Right cardiac atrium (tissue), 5 donors: ENCODE measurements at places on chromosomes 3 and 15. TPM values are rescaled to one million over a fixed set of nuclear protein-coding genes. Genes with fewer than 3 reads are reported as not detected.

CORO2B gene
- 11.1 TPM for total RNA-seq

PPP1R14D gene
- total RNA-seq: not detected

SIDT1 gene
- total RNA-seq: 1.1 TPM

RNF7 gene
- total RNA-seq: 91.6 TPM

GOLGA6D gene
- total RNA-seq: not detected

CCDC54 gene
- total RNA-seq: not detected

DNA sequence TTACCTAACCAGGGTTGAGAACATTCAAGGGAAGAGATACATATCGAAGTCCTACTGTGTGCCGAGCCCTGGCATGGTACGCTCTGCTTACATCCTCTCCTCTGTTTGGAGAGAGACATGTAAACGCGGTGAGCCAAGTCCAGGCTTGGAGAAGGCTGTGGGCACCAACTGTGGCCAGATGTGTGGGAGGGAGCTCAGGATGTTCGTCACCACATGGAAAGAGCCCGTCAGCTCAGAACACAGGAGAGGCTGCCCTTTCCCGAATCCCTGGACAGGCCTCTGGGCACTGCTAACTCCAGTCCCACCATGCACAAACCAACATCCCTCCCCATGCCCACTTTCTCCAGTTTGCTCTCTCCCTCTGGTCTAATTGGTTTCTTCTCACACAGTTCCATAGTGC lies 43.0 kb downstream of the MESD start:
- DNase-seq: no peak

- DNase-seq: no peak
Observed at GRCh38 chr3:122992133-122992532, 35.4 kb downstream of the SEMA5B start.

- DNase-seq: peak; percentile 81
Observed at GRCh38 chr15:48963524-48964113, at the start of gene SHC4. SHC4 (minus strand) TSS chr15:48963919; CDS start chr15:48963015, 904 bp downstream.

DNA sequence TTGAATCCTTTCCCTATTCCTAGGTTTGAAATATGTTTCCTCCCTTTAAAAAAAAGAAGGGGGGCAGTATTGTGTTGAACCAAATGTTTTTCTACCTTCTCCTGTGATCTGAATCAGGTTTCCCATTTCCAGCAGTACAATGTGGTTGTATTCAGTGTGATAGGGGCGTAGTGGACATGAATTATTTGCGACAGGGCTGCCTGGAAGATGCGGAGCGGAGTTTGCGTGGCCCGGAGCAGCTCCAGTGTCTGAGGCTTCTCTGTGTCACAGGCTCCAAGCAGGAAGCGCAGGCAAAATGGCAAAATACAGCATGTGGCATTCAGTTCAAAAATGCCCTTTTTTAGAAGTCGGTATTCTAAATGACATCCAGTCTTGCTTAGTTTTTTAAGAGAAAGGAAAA lies 154.4 kb downstream of the PGPEP1L start:
- DNase-seq: peak; percentile 96

GRCh38 chr3:139234491-139234890 lies 109.3 kb upstream of the MRPS22 start:
- DNase-seq: no peak

DNA sequence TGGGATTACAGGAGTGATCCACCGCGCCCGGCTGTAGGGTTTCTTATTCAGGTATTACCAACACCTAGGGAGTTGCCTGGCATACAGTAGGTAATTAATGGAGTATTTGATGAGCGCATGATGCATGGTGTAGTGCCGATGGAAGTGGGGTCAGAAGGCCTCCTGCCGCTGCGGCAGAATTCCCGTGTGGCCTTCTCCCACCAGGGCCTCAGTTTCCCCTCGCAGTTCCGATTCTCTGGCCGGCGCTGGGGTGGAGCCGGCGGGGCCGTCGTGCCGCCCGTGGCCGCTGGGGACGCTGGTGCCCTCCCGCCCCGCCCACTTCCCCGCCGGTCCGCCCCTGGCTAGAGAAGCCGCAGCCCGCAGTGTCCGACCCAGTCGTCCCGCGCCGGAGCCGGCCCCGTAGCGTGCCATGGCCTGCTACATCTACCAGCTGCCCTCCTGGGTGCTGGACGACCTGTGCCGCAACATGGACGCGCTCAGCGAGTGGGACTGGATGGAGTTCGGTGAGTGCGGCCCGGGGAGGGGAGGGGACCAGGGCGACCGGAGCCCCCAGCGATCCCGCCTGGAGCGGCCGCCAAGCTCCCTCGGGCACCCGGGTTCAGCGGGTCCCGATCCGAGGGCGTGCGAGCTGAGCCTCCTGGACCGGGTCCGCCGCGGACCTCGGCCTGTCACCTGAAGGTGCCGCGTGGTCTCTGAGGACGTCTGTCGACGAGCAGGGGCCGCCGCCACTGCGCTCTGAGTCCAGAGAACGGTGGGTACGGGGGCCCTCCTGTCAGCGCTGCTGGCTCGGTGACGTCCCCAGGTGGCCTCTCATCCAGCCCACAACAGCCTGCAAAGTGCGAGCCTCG lies at the start of gene IRAK2:
Gene IRAK2, plus strand, starts transcription at position 374 of the 848 bp plus-strand sequence. Its CDS starts 36 bp downstream, at position 410.
- peak; percentile 91 for DNase-seq

- peak; percentile 32 for DNase-seq
Observed at GRCh38 chr3:13044496-13045240, 28.6 kb downstream of the IQSEC1 start.

GRCh38 chr15:78396186-78396814 lies 41.7 kb upstream of the IREB2 start:
- no peak for DNase-seq

DNA sequence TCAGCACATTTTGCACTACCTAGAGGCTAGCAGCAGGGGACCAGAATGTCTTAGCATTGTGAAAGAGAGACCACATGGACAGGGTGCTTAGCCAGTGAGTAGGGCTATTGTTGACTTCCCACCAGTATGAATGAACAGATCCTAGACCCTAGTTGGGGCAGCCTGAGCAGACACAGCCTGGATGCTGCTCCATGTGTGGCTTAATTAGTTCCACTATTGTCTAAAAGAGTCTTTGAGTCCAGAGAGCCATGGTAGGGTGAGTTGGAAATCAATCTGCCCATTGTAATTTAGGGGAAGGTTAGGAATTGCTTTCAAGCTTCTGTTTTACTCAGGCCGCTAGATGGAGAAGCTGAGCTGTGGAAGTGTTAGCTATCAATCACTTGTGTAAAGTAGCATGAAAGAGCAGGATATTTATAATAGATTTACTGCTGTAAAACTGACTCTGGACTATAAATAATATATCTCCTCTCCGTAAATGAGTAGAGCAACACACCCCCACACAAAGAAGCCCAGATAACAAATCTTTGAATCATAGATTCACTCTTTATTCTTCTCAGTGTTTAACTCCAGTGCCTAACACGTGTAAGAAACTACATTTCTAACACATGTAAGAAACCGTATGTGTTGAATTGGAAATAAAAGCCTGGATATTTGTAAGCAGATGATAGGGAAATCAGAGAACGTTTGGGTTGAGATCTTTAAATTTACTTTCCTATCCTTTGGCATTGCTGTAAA lies 4.1 kb upstream of the GCSAM start:
- DNase-seq: no peak

DNA sequence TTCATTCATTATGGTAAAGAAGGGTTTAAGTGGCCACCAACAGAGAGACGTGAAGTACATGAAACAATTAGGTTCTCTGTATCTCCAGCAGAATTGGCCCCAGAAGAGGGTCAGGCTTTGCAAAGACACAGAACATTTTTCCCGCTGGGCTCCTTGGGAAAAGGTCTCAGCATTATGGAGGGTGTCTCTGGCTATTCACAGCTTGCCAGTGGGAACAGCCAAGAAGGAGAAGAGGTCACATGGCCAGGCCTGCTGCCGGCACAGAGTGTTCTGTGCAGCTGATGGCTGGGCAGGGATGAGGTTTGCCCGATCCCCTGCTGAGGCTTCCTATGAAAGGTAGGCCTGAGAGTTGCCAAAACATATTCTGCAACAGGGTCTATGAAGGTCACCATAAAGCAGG lies 77.8 kb upstream of the LPP start:
- DNase-seq: peak; percentile 26

- DNase-seq: no peak
Observed at GRCh38 chr3:190173426-190173825, 52.7 kb upstream of the P3H2 start.

- no peak for DNase-seq
Observed at GRCh38 chr3:10265833-10266232, 17.6 kb downstream of the TATDN2 start.

- no peak for DNase-seq
Observed at GRCh38 chr15:65979316-65979715, 110.0 kb downstream of the RAB11A start.

GRCh38 chr3:195849322-195850074 lies 37.8 kb upstream of the MUC4 start:
- no peak for DNase-seq

- no peak for DNase-seq
Observed at GRCh38 chr3:193827040-193827669, 234.1 kb downstream of the OPA1 start.

DNA sequence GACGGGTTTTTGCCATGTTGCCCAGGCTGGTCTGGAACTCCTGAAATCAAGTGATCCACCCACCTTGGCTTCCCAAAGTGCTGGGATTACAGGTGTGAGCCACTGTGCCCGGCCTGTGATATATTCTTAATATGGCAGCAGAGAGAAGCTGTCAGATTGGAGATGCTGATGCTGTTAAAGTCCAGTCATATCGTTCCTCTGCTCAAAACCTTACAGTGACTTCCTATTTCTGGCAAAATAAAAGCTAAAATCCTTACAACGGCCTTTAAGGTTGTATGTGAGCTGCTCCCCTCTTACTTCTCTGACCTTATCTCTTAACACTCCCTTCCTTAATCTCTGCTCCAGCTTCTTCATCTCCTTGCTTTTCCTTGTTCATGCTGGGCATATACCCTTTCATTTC lies 26.6 kb upstream of the MGA start:
- no peak for DNase-seq

GRCh38 chr3:190269101-190269500 lies 53.1 kb downstream of the CLDN1 start:
- no peak for DNase-seq

DNA sequence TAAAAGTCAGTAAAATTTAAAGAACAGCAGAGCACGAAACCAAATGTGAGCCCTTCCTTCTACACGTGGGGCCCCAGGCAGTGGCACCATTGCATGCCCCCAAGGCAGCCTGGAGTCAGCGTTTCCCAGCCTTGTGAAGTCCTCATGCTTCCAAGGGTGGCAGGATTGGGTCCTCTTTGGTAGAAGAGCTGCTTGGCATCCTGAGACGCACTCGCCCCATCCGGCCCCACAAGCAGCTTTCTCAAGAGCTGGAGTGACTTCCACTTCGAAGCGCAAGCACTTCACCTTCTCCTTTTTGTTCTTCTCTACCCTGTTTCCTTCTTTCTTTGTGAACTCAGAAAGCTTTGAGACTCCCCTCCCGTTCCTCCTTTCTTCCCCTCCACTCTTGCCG lies 34.7 kb downstream of the ZNF710 start:
- no peak for DNase-seq

DNA sequence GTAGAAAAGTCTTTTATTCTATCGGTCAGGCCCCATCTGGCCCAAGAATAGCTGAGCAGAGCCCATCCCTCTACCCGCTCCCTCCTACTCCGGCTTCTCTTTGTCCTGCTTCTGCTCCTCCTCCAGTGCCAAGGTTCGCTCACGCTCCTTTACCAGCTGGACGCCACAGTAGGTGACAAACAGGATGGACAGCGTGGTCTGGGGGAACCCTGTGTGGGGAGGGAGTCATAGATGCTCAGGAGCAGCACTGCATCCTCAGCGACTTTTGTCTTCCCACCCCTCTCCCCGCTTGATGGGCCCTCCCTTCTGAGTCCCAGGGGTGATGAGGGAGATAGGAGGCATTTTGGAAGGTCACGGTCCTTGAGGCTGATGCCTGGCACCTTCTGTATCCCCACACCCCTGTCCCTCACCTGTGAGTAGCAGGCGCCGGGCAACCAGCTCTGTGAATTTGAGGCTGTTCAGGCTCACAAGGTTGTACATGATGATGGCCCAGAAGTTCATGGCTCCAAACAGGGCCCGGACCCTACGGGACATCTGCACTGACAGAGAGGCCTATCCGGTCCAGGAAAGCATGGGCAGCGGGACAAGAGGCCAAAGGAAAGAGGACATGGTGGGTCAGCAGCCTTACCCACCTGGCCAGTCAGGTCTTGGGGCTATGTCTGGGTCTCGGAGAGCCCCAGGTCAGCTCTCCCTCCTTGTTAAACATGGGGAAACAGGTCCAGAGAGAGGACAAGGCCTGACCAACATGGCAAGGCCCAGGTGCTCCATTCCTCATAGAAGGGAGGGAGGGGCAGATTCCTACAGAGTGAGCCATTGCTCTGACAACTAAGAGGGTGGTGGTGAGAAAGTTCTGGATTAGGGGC lies 7.6 kb downstream of the KLHL40 start:
- peak; percentile 32 for DNase-seq

DNA sequence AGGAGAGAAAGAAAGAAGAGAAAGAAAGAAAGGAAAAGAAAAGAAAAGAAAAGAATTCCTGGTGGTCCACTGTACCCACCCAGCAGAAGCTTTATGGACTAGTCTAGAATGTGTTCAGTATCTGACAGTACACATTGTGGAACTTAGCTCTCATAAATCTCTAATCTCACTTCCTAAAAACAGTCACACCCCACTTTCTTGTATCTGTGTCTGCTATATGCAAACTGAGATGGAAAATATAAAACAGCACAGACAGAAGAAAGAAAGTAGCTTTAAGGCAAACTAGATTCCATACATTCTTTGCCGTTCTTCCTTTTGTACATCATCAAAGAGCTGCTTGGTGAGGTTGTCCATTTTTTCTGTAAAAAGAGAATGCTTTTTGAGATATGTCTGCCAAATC lies 41.1 kb upstream of the GNB5 start:
- no peak for DNase-seq

DNA sequence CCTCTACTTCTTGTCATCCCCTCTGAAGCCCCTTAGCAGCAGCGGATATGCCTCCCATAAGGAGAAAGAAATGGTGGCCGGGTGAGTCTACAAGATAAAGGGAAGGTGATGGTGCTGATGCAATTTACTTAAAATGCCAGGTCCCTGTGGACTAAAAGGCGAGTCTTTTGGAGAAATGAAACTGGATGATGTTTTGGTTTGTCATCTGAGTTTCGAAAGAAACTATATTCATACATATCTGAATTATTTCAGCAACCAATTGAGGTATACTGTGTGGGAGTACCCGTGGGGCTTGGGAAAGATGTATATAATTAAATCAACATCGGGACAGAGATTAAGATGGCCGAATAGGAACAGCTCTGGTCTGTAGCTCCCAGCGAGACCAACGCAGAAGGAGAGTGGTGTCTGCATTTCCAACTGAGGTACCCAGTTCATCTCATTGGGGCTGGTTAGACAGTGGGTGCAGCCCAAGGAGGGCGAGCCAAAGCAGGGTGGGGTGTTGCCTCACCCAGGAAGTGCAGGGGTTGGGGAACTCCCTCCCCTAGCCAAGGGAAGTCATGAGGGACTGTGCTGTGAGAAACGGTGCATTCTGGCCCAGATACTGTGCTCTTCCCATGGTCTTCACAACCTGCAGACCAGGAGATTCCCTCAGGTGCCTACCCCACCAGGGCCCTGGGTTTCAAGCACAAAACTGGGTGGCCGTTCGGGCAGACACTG lies 210.6 kb upstream of the CHRM5 start:
- no peak for DNase-seq
